ENCODE measurements at places on chromosomes 13 and 19.

DNA sequence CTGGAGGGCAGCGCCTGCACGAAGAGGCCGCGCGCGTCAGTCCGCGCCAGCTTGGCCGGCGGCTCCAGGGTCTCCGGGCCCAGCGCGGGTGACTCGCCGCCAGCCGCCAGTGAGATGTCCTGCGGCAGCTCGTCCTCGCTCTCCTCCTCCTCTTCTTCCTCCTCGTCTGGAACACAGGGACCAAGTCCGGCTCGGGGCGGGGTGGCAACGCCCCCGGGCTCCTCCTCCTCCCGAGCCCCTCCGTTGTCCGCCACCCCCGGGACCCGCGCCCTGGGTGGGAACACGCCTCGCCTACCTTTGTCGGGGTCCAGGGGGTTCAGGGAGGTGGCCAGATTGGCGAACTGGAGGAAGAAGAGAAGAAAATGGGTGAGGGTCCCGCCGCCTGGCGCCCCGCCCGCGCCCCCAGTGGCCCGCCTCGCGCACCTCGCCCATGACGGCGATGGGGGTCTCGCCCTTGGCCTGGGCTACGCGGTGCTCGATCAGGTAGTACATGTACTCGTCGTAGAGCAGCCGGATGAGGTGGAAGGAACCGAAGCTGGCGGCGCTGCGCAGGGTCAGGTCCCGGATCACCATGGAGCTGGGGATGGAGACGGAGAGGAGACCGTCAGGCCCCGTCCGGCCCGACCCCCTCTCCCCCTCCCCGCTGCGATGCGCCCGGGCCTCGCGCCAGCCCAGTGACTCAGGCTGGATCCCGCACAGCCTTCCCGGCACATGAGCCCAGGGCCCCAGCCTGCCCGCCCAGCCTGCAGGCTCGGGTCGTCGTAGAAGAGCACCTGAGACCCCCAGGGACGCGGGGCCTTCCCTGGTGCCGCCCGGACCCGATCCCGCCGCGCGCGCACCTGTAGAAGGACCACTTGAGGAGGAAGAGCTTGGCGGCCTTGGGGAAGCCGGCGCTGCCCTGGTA lies 10.6 kb downstream of the DCAF15 start:
- no peak for DNase-seq

GRCh38 chr13:41608111-41608838 lies 150.9 kb downstream of the RGCC start:
- no peak for DNase-seq

DNA sequence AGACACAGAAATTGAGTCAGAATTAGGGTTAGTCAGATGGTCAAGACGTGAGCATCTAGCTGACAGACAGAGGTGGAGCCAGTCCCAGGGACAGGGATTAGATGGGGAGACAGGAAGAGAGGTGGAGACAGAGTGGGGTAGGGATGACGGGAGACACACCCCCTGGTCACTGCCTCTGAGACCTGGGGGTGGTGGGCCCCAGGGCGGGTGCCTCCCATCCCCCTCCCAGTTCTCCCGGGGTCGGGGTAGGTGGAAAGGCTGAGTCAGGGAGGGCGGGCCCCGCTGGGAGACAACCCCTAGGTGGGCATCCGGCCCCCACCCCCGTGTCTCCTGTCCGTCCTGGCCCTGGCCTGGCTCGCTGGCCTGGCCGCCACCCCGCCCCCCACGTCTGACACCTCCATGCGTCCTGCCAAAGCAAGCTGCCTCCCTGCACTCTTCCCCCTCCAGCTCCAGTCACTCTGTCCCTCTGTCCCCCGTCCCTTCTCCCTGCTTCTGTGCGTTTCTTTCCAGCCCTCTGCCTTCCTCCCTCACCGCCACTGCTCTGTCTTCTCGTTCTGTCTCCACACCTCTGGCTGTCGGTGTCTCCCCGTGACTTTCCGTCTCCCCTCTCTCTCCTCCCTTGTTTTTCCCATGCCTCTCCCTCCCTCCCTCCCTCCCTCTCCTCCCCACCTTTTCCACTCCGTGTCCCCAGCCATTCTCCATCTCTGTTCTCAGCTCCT lies 15.1 kb downstream of the CCDC97 start:
- no peak for DNase-seq

DNA sequence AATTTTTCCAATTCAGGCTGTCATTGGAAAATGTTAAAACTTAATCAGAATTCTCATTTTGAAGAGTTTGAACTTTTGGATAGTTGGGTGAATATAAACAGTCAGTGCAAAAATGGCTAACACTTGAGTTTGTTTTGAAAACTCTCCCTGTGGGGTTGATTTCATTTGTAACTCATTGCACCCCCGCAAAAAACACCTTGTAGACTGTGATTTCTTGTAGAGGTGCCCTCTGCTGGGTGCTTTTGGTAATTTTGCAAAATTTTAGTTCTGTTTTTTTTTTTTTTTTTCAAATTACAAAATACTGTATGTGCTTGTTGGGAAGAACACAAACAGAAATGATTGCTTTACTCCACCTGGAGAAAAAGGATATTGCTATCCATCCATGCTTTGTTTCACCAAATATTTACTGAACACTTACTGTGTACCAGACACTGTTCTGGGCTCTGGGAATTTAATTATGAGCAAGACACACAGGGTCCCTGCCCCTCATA lies 28.2 kb upstream of the GPI start:
- peak; percentile 71 for DNase-seq

DNA sequence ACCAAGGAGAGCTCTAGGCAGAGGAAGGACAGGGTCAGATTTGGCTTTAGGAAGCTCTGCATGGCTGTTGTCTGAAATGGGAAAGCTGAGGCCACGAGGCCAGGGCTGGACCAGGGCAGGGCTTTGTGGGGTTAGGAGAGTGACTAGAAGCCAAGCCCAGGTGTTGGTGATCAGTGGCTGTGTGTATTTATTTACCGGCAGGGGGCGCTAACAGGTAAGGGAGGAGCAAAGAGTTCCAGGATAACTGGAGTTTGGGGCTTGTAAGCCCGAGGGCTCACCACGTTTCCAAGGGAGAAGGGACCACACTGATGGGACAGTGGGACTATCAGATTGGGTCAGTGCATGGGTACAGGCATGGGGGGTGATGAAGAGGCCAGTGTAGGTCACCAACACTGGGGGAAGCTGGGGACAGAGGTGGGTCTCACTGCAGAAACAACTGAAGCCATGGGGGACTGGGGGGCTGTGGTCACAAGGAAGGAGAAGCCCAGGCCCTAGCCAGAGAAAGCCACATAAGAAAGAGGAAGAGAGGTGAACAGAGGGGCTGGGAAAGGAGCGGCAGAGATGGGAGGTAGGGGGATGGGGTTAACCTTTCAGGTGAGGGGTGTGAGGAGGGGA lies 3.9 kb downstream of the TMEM147 start:
- DNase-seq = no peak

Measured in T-helper 2 cell (primary cell).